ENCODE measurements at places on chromosomes 7 and 10.
A peak's percentile ranks its signal among the peaks of the same experiment; 100 is the strongest.

GRCh38 chr7:3301831-3302618 lies 973 bp downstream of the SDK1 start:
- no peak for DNase-seq

DNA sequence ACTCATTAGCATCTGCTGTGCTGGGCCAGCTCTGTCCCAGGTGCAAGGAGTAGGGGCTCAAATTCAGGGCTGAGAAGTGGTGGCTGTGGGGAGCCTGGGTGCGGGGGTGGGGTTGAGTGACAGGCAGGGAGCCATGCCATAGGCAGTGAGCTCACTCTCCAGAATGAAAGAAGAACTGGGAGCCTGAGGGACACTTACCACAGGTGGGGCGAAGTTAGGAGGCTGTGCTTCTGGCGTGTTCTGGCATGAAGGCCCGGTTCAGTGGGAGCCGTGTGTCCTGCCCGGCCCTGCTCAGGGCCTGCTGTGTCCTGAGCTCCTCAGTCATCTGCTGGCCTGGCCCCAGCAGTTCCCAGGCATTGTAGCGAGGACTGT lies 62.5 kb downstream of the MKI67 start:
- DNase-seq: no peak

DNA sequence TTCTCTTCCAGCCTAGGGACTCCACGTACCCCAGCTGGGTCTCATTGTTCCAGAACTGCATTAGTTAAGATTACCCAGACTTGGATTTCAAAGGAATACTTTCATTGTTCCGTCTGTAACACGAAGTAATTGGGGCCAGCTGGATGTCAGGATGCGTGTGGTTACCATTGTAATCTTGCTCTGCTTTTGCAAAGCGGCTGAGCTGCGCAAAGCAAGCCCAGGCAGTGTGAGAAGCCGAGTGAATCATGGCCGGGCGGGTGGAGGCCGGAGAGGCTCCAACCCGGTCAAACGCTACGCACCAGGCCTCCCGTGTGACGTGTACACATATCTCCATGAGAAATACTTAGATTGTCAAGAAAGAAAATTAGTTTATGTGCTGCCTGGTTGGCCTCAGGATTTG lies 21.0 kb downstream of the LRRC17 start:
- DNase-seq: peak; percentile 52

- no peak for DNase-seq
Observed at GRCh38 chr10:11159543-11160215, 142.0 kb downstream of the CELF2 start.

- DNase-seq: no peak
Observed at GRCh38 chr7:32559480-32559879, 64.2 kb downstream of the AVL9 start.

DNA sequence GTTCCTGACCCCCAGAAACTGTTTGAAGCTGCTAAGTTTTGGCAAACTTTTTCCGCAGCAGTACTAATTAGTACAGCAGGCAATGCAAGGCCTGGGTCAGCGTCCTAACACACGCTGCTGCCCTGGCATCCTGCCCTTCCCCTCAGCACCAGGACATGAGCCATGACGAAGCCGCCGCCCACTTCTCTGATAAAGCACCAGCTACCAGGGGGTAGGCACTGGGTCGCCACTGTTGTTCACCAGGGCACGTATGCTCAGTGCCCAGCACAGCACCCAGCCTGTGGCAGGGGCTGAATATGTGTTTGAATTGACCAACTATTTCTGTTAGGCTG lies 59.5 kb downstream of the CHST15 start:
- DNase-seq: no peak

- DNase-seq: no peak
Observed at GRCh38 chr7:108028111-108028510, 25.1 kb upstream of the LAMB1 start.

DNA sequence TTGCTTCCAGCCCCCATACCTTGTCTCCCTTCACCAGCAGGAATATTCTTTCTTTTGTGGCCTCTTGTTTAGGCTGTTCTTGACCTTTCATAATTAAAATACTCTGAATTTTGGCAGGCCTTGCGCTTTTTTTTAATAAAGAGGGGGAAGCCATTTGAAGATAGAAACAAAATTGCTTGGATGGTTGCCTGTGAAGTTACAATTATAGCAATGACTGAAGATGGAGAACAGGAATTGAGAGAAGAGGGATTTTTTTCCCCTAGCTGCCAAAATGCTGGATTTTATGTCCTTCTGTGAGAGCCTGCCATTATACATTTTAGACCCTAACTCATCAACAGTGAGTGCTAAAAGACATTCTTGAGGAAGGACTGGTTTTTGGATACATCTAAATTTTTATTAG lies 24.8 kb downstream of the FGFBP3 start:
- no peak for DNase-seq

DNA sequence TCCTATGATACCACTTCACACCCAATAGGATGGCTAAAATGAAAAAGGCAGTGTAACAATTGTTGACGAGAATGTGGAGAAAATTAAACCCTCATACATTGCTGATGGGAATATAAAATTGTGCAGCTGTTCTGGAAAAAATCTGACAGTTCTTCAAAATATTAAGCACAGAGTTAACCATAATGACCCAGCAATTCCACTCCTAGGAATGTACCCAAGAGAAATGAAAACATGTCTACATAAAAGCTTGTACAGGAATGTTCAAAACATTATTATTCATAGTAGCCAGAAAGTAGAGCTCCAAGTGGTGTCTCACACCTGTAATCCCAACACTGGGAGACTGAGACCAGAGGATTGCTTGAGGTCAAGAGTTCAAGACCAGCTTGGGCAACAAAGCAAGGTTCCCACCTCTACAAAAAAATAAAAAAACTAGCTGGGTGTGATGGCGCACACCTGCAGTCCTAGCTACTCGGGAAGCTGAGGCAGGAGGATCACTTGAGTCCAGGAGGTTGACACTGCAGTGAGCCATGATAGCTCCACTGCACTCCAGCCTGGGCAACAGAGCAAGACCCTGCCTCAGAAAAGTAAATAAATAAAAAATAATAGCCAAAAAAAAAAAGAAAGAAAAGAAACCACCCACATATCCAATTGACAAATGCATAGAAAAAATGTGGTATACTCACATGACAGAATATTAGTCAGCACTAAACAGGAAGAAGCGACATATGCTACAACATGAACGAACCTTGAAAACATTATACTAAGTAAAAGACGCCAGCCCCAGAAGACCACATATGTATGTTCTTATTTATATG lies 5.0 kb downstream of the RHEB start:
- no peak for DNase-seq

DNA sequence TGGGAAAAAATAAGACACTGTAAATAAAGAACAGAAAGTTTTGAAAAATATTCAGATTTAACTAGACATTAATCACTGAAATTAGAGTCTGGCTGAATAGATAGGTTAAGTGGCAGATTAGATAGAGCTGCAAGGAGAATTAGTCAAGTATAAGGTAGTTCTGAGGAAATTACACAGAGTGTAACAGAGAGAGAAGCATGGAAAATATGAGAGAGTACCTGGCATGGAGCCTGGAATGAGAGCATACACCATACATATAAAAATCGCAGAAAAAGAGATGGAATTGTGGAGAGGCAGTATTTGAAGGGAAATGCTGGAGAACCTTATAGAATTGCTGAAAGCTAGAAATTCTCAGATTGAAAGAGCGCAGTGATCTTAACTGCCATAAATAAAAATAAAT lies 46.9 kb downstream of the ZNRF2 start:
- no peak for DNase-seq

- no peak for DNase-seq
Observed at GRCh38 chr7:29826530-29826822, 20.2 kb downstream of the WIPF3 start.

DNA sequence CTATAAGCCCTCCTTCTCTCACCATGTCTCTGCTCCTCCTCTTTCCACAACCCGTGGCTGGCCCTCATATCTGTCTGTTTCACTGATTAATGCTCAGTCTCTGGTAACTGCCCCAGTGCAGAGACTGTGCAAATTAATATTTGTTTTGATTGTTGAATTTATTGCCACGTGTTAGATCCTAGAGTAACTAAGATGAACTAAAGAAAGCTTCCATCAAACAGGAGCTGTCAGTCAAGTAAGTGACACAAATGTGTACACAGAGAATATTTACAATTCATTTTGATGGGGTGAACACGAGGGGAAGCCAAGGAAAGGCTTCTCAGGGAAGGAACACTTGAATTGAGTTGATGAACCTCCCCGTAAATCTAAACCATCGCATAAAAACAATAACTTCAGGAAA lies 182.5 kb downstream of the BAMBI start:
- no peak for DNase-seq

- DNase-seq: no peak
Observed at GRCh38 chr7:55052081-55052480, 33.3 kb downstream of the EGFR start.

Data from mesothelial cell of epicardium (in vitro differentiated cells).